MCF 10A (cell line): ENCODE measurements at places on chromosomes 13 and 19. TPM values are rescaled to one million over a fixed set of nuclear protein-coding genes. Genes with fewer than 3 reads are reported as not detected.
A peak's percentile ranks its signal among the peaks of the same experiment; 100 is the strongest.

The KBTBD6 gene
- total RNA-seq: 8.1 and 8.2 TPM in 2 replicates

The SIX5 gene
- total RNA-seq: 17.3 and 19.6 TPM in 2 replicates

The VSTM1 gene
- total RNA-seq: not detected in 2 replicates

The STOML3 gene
- total RNA-seq: not detected in 2 replicates

The ARGLU1 gene
- 91.7 and 94.4 TPM in 2 replicates for total RNA-seq

The APOC4 gene
- not detected in 2 replicates for total RNA-seq

The GTPBP3 gene
- 24.8 and 27.9 TPM in 2 replicates for total RNA-seq

GRCh38 chr19:41249707-41250423, 14.3 kb upstream of the HNRNPUL1 start:
- no peak for DNase-seq
- H3K27me3 ChIP-seq: no peaks in the 10 kb centered on the region
- H3K36me3 ChIP-seq: peaks cover 99% of the 10 kb centered on the region
- no peaks in the 10 kb centered on the region for H3K4me1 ChIP-seq

- no peak for DNase-seq
- H3K27me3 ChIP-seq: no peaks in the 10 kb centered on the region
These were observed 9.9 kb upstream of the EHD2 start for GRCh38 chr19:47703301-47703700.

GRCh38 chr19:11813703-11814028, 407 bp upstream of the ZNF440 start:
- no peak for DNase-seq
- H3K4me3 ChIP-seq: peak overlapping the region; percentile 82
- H3K27me3 ChIP-seq: no peaks in the 10 kb centered on the region
- H3K36me3 ChIP-seq: no peaks in the 10 kb centered on the region
- H3K4me1 ChIP-seq: no peaks in the 10 kb centered on the region
- H3K27ac ChIP-seq: peak overlapping the region; percentile 69

DNA sequence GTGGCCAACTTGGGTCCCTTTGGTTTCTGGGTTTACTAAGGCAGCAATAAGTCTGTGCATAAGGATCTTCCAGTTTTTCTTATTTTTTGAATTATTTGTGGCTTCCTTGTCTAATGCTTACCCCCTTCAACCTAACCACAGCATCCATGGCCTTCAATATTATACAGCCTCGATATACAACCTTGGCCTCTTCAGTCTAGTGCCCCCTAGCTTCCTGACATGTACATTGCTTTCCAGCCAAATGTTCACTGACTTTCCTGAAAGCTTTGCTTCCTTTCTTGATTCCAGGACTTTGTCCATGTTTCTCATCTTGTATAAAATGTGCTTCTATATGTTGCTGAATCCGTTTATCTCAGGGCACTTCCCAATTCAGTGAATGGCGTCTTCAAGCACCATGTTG, 310.1 kb downstream of the OLFM4 start:
- no peaks in the 10 kb centered on the region for H3K36me3 ChIP-seq
- H3K27me3 ChIP-seq: no peaks in the 10 kb centered on the region
- no peak overlapping the region for H3K4me3 ChIP-seq
- DNase-seq: no peak

DNA sequence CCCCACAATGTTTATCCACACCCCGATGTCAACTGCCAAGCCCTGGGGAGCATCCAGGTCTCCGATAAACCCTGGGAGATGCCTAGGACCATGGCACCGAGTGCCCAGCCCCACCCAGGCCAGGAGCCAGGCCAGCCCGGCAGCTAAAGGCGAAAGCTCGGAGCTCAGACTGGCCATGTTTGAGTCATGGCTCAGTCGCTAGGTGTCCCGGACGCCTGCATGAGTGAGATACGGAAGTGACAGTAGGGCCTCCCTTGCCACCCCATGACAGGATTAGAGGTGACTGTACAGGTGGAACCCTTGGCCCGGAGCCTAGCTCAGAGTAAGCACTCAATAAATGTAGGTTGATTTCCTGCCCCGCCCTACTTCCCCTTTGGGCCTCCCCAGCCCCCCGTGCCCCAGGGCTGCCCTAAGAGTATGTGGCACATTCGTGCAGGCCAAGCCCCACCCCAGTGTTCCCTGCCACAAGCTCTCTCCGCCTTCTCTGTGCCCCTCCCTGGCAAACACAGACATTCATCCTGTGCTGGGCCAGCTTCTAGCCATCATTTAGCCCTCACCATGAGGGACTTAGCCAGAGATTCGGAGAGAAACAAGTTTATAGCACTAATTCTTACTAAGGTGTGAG, 5.8 kb upstream of the TPM4 start:
- peaks cover 14% of the 10 kb centered on the region for H3K36me3 ChIP-seq
- no peak overlapping the region for H3K27ac ChIP-seq
- peaks cover 6% of the 10 kb centered on the region for H3K4me1 ChIP-seq
- H3K4me3 ChIP-seq: no peak overlapping the region
- H3K27me3 ChIP-seq: no peaks in the 10 kb centered on the region

GRCh38 chr13:20404488-20405222, 121.0 kb downstream of the CRYL1 start:
- H3K27me3 ChIP-seq: no peaks in the 10 kb centered on the region
- no peak overlapping the region for H3K27ac ChIP-seq
- H3K4me1 ChIP-seq: peaks cover 7% of the 10 kb centered on the region
- peaks cover 5% of the 10 kb centered on the region for H3K36me3 ChIP-seq
- no peak overlapping the region for H3K4me3 ChIP-seq
- no peak for DNase-seq

DNA sequence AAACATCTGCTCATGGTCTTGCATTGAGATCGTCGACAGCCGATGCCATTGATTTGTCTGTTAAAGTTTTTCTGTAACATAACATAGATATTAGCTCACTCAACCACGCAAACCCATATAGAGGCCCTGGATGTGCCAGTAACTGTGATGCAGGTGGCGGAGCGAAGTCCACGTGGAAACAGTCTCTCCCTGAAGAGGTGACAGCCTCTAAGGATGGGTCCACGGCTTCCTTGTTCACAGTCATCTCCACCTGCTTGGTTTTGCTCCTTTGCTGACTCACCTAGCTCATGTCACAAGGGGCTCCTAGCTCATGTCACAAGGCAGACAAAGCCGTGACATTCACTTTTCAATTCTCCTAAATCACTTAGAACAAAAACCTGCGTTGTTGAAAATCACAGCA, 42.4 kb upstream of the FARP1 start:
- DNase-seq: no peak
- no peak overlapping the region for H3K27ac ChIP-seq
- H3K4me3 ChIP-seq: no peak overlapping the region
- no peaks in the 10 kb centered on the region for H3K27me3 ChIP-seq
- H3K4me1 ChIP-seq: no peaks in the 10 kb centered on the region
- H3K36me3 ChIP-seq: no peaks in the 10 kb centered on the region

DNA sequence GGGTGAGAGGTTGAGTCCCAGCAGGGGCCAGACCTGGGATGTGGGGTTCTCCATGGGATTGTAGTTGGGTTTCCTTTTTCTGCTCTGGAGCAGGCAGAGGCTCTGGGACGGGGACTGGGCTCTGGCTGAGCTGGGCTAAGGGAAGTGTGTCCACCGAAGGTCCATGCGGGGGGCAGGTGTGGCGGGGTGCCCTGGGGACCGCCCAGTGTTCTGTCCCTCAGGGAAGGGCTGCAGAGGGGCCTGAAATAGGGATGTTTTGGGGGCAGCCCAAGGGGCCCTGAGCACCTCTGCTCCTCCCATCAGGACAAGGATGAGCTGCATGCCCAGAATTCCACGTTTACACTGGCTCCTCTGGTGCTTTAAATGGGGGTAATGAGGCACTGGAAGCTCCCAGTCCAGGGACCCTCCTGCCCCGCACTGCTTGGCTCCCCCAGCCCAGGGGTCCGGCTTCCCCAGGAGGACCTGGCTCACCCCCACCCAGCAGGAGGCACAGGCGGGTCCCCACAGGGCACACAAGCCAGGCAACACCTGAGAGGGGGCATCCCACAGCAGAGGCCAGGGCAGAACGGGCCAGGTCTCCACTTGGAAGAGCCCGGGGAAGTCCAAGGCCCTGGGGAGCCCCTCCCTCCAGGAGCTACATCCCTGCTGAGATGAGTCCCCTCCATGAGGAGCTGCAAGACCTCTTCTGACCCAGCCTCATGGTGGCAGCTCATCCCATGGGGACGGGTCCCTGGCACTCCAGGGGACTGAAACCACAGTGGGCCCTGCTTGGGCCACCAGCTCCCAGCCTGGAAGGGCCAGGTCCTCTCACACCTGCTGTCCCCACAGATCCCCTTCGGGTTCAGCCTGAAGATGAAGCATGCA, 14.7 kb upstream of the ZNF14 start:
- no peak overlapping the region for H3K4me3 ChIP-seq
- H3K36me3 ChIP-seq: no peaks in the 10 kb centered on the region
- H3K27me3 ChIP-seq: no peaks in the 10 kb centered on the region
- no peak for DNase-seq

GRCh38 chr13:114282041-114282670, 755 bp downstream of the UPF3A start:
- peak; percentile 79 for DNase-seq
- peak overlapping the region; percentile 93 for H3K27ac ChIP-seq
- H3K4me1 ChIP-seq: peaks cover 29% of the 10 kb centered on the region
- H3K4me3 ChIP-seq: peak overlapping the region; percentile 94
- no peaks in the 10 kb centered on the region for H3K27me3 ChIP-seq
- H3K36me3 ChIP-seq: peaks cover 38% of the 10 kb centered on the region

- no peak overlapping the region for H3K27ac ChIP-seq
- peaks cover 17% of the 10 kb centered on the region for H3K4me1 ChIP-seq
- peaks cover 15% of the 10 kb centered on the region for H3K27me3 ChIP-seq
- no peak overlapping the region for H3K4me3 ChIP-seq
These were observed 29.8 kb upstream of the TM9SF2 start for GRCh38 chr13:99471221-99472121.

DNA sequence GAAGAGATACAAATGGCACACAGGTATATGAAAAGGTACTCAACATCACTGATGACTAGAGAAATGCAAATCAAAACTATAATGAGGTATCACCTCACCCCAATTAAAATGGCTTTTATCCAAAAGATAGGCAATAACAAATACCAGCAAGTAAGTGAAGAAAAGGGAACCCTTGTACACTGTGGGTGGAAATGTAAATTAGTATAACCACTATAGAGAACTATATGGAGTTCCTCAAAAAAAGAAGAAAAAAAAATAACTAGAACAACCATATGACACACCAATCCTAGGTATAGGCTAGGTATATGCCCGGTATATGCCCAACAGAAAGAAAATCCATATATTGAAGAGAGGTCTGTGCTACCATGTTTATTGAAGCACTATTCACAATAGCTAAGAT, 150.9 kb downstream of the VWA8 start:
- H3K36me3 ChIP-seq: peaks cover 22% of the 10 kb centered on the region
- H3K4me3 ChIP-seq: no peak overlapping the region
- H3K4me1 ChIP-seq: no peaks in the 10 kb centered on the region
- no peaks in the 10 kb centered on the region for H3K27me3 ChIP-seq

- no peaks in the 10 kb centered on the region for H3K4me1 ChIP-seq
- no peak overlapping the region for H3K4me3 ChIP-seq
- no peaks in the 10 kb centered on the region for H3K27me3 ChIP-seq
- no peak for DNase-seq
These were observed 18.3 kb upstream of the EIF3G start for GRCh38 chr19:10137751-10138682.
